HCT116 (cell line): ENCODE measurements at places on chromosomes 11 and 22.

DNA sequence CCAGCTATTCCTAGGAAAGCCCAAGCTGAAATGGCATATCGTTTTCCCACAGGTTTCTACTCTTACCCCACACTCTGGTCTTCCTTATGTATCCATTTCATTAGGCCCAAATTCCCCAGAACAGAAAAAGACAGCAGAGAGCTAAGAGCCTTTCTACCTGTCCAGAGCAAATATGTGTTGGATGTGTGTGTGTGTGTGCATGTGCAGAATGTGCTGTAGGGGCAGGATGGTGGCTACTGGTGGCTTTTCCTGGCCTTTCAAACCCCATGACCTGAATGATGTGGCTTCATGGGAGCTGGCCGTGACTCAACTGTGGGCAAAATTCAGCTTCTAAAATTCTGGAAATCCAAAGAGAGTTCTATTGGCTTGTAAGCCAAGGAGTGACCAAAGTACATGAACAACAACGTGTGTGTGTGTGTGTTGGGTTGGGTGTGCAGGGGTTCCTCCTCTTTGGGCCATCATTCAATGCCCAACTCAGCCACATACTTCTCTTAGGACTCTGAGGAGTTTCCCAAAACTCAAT is 421.4 kb upstream of the CADM1 start:
- H3K27ac ChIP-seq = no peak overlapping the region
- no peak overlapping the region for H3K4me3 ChIP-seq
- no peaks in the 10 kb centered on the region for H3K4me1 ChIP-seq

- peaks cover 100% of the 10 kb centered on the region for H3K27me3 ChIP-seq
- no peak overlapping the region for H3K27ac ChIP-seq
- no peaks in the 10 kb centered on the region for H3K4me1 ChIP-seq
- no peaks in the 10 kb centered on the region for H3K36me3 ChIP-seq
- DNase-seq = no peak
These were observed 4.9 kb downstream of the MRGPRX1 start for GRCh38 chr11:18934195-18934814.

DNA sequence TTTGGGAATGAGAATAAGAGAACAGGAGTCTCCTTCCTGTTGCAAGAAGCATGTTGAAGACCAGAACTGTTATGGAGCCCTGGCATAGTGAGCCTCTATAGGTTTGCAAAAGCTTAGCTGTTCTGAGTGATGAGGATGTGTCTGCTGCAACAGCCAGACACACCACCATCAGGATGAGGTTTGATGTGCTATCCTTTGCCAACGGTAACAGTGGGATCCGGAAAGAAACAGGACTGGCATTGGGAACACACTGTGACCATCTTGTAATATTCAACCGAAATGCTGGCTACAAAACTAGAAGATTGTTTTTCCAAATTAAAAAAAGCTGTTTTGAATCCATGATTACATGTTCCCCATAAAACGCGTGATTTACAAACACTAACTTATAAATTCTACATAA is 117.0 kb downstream of the ME3 start:
- H3K36me3 ChIP-seq = no peaks in the 10 kb centered on the region
- H3K4me1 ChIP-seq = peaks cover 18% of the 10 kb centered on the region
- H3K27me3 ChIP-seq = no peaks in the 10 kb centered on the region
- no peak for DNase-seq

GRCh38 chr11:91194546-91194945 is 971.7 kb upstream of the CHORDC1 start:
- H3K27ac ChIP-seq = no peak overlapping the region
- H3K27me3 ChIP-seq = no peaks in the 10 kb centered on the region
- DNase-seq = no peak
- H3K36me3 ChIP-seq = no peaks in the 10 kb centered on the region

GRCh38 chr11:32562839-32563599 is 20.6 kb upstream of the EIF3M start:
- no peaks in the 10 kb centered on the region for H3K27me3 ChIP-seq
- no peak for DNase-seq
- H3K4me3 ChIP-seq = no peak overlapping the region

DNA sequence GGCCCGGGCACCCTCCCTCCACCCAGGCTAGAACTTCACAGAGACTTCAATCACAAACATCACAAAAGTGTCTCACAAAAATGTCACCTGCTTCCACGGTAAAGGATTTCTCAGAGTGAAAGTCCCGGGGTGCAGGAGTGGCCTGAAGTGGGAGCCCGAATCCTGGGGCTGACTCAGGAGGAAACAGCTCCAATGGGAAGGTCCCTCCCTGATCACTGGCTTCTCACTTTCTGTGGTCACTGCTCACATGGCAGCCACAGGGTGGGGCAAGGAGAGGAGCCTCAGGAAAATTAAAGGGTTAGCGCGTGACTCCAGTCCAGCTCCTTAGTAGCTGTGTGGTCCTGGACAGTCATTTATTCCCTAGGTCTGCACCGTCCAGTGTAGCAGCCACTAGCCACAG is 564.5 kb upstream of the B3GAT1 start:
- no peak overlapping the region for H3K4me3 ChIP-seq
- H3K27ac ChIP-seq = no peak overlapping the region
- no peak for DNase-seq

- H3K4me1 ChIP-seq = no peaks in the 10 kb centered on the region
- no peaks in the 10 kb centered on the region for H3K36me3 ChIP-seq
- H3K27ac ChIP-seq = no peak overlapping the region
- DNase-seq = no peak
- no peak overlapping the region for H3K4me3 ChIP-seq
These were observed 57.8 kb upstream of the TTC12 start for GRCh38 chr11:113256431-113257202.
